Stimulated activated CD8-positive, alpha-beta memory T cell treated with anti-CD3 and anti-CD28 coated beads, Interleukin-4, amount 100 ng/mL, for 1 hour (primary cell): ENCODE measurements at places on chromosomes 12 and 14.

DNA sequence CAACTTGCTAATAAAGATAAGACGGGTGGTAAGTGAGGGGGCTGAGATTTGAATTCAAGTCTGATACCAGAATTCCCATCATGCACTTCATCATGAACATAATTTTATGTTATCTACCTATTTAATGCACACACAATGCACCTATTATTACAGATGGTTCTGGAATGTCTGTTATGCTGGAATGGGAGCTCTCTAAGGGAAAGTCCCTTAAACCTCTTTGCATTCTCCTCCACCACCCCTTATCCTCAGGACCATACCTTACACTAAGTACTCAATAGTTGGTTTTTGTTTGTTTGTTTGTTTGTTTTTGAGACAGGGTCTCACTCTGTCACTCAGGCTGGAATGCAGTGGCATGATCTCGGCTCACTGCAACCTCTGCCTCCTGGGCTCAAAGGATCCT lies 7.0 kb upstream of the MSI1 start:
- no peak for DNase-seq

DNA sequence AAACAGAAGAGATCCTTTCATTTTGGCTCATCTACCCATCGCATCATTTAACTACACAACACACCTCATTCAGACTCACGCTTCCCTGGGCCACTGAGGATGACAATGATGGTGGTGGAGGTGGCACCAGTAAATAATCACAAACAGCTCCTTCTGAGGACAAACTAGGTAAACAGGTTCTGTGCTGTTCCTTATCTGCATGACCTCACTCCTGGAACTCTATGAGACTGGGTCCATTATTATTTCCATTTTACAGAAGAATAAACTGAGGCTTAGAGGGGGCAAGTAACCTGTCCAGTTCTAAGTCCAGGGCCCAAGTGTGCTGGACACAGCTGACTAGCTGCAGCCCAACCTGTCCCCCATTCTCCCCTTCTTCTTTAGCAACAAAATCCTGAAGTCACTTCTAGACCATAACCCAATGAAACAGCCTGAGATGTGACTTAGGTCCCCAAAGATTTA lies 50.4 kb downstream of the ITPK1 start:
- DNase-seq: no peak

DNA sequence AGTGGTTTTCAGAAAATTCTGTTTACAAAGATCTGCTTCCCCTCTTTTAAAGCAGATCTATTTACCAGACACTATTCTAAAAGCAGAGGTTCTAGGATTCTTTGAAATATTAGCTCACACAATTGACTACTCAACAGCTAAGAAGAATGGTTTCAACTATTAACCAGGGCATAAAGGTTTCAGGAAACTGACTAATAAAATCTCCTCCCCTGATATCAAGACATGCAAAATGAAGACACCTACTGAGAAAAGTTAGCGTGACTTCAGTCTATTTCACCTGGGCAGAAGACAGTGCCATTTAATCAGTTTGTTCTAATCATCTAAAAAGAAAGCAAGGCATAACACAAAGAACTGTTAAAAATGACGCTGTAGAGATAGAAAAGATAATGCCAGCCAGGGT lies 22.2 kb downstream of the DAD1 start:
- DNase-seq: no peak

GRCh38 chr14:96082420-96083300 lies 43.5 kb downstream of the C14orf132 start:
- DNase-seq: no peak

- DNase-seq: no peak
These were observed 249.2 kb upstream of the AMIGO2 start for GRCh38 chr12:47328831-47329545.

DNA sequence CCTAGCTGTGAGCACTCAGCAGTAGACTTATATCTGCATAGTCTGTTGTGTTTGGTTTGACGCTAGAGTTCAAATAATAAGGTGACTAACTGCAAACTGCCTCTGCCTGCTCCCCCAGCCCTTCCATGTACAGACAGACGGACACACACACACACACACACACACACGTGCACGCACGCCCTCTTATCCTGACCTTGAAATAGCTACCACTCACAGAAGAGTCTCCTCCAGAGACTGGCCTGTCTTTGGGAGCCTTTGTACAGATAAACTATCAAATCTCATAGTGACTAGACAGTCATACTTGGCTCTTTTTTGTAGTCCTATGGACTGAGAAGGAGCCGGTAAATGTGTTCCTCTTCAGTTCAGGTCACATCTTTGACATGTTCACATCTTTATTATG lies 158.4 kb downstream of the FBXL14 start:
- DNase-seq: no peak

DNA sequence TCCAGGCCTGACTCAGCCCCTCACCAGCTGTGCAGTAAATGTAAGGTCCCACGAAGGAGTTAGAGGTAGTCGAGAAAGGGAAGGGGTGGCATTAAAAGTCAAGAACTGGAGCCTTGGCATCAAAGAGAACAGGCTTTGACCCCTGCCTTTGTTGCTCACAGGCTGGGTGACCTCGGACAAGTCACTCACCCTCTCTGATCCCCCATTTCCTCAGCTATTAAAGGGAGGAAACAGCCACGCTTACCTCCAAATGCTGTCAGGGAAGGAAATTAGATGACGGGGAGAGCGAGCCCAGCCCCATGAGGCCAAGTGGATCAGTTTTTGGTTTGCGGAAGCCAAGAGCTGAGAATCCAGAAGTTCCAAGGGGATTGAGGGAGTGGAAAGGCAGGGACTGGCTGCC lies 104.9 kb upstream of the MYL2 start:
- no peak for DNase-seq

DNA sequence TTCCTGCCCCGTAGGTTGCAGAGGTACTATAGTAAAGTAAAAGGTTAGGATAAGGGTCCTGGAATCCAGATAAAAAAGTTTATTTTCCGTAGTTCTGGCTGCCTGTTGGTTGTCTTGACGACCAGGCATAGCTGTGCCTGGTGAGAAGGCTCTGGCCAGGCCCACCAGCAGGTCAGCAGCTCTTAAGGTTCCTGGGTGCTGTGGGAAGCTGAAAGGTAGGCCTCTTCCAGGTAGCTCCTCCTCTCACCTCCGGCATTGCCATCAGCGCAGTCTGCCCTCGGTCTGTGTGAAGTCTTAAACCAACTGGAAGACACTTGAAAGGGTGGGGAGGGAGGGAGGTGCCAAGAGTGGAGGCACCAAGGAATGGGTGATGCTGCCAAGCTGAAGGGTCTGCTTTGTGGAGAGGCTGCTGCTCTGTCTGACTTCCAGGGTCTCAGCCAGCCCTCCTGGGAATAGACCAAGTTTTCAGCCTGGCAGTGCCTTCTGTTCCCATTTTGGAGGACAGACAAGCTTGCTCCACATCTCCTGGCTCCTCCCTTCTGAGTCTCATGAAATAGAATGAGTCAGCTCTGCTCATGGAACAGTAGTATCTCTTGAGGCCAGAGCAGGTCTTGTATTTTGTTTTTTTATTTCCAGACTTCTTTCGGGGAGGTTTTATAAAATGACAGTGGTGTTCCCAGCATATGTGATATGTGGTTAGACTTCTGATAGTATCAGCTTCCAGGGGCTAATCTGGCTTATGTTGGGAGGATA lies 5.2 kb upstream of the ACADS start:
- DNase-seq: no peak

DNA sequence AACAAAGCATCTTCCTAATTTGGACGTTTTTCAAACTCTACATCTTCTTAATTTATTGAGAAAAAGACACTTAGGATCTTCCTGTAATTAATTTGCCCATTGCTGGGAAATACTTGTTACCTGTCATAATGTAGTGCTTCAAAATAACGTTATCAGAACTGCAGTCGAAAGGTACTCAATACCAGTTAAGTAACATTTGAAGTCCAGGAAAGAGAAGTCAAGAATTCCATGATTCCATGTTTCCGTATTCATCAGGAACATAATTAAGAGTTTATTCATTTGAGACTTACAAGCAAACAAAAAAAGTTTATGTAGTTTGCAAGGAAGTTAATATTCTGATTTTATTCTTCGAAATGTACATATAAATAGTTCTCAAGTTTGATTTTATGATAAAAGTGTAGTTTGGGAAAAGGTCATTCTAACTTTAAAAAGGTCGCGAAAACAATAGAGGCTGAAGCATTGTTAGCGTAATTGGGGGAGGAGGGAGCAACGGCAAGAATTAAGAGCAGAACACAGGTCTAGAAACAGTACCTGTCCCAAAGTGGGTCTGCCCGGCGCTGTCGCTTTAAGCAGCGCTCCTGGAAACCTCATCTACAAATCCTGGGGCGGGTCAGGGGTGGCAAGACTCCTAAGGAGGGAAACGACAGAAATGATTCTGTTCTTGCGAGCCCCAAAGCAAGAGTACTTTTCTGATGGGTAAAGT lies 1.2 kb upstream of the KCNMB4 start:
- DNase-seq: no peak

DNA sequence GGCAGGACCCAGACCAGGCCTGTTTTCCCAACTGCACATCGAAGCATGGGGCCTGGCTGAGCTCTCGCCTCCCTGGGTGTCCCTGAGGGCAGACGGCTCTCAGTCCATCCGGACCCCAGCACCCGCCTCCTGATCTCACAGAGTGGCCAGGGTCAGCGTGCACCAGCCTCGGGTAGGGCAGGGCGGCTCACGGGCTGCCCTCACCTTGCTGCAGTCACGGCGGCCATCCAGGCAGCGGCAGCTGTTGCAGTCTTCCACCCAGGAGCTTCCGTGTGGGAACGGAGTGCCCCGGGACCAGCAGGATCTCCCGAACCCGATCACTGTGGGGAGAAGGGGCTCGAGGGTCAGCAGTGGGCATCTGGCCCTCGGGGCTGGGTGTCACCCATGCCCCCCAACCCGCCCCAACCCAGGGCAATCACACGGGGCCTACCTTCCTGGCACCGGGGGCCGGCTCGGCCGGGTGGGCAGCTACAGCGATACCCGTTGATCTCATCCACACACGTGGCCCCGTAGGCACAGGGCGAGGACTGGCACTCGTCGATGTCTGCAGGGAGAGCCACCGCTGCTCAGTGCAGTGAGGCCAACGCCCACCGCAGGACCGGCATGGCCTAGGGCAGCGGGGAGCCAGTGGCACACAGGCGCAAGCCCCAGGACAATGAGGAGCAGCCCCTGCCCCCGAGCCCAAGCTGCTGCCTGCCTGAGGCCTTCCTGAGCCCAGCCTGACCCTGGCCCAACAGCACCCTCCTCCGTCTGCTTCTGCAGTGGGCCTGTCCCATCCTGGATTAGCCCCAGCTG lies 22.2 kb downstream of the JAG2 start:
- DNase-seq: no peak

DNA sequence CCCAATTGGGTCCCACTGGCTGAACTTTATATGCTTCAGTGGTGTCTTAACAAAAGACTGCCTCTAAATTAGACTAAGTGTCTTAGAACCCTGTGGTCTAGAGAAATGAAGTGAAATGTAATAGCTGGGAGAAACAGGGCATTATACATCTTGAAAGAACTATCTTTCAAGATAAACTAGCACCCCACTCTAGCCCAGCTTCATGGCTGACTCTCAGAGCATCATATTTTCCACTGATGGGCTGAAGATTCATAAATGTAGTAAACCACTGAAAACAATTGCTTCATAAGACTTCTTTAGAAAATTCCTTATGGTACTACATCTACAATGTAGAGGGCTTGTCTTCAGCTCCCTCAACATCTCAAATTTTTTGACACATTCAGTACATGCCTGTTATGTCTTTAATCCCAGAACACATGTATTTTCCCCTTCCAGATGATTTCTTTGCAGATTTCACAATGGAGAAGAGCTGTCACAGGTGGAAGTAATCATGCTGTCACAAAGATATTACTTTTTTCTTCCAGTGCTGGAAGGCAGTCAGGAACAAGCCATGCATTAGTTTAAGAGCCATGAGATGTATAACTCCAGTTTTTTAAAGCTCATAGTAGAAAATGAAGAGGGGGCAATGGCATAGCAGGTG lies 48.5 kb downstream of the IFNG-AS1 start:
- DNase-seq: no peak

DNA sequence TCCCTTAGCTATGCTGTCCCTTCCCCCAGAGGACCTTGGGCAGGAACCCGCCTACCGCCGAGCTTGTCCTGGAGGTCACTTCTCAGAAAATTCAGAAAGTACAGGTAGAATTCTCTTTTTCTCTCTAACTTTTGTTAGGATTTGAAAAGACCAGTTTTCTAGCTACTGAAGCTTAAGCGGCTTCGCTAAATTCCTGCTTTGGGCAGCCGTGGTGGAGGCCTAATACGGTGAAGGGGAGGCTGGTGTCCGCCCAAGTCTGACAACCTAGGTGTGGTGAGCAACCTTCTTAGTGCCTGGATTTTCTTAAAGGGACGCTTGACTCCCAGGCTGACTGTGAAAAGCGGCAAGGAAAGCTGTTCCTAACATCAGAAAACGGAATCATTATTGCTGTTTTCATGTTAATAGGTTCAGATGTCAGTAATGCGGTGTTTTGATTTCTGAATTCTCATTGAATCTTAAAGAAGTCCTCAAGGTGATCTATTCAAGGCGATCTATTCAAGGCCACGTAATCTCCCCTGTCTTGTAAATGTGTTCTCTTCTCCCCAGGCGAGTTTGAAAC lies 835 bp downstream of the FGD4 start:
- DNase-seq: no peak

DNA sequence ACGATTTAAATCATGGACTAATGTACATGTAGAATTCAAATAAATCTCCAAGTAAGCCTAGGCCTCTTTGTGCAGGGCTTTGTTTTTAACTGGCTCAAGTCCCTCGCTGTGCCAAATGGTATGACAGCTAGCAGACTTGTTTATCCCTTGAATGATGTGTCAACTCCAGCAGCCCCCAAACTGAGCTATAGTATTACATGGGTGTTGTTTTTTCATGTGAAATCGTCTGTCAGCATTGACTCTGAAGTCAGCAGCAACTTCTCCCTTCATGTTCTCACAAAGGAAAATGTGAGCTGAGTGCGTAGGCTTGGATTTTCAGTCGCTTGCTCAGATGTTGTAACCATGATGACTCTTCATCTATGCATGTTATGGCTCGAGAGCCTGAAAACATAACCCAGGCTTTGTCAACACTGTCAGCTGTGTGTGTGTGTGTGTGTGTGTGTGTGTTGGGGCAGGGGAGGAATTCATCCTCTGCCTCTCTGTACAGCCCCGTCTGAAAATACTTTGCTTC lies 73.3 kb downstream of the PTHLH start:
- DNase-seq: no peak

DNA sequence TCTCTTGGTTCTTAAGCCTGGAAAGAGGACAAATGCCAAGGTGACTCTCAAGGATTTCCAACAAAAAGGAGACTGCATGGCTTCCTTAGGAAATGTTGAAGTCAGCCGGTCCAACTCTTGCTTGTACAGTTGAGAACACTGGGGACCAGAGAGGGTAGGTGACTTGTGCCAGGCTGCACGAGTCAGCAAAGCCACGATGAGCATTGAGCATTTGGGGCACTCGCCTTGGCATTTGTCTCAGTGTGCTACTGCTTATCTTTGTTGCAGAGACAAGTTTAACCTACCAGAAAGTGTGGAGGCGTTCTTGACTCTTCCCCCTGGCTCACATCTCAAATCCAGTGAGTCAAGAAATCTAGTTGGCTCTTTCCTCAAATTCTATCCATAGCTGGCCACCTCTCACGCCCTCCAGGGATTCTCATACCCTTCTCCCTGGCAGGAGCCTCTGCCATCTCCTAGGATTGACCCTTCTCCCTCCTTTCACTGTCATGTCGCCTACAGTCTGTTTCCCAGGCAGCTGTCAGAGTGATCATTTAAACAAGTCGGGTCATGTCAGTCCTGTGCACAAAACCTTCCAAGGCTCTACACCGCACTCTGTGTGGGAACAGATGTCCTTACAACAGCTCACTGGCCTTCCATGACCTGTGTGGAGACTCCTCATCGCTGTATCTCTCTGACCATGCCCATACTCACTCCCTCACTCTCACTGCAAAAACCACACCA lies 17.2 kb upstream of the KRT83 start:
- DNase-seq: no peak

- DNase-seq: no peak
These were observed 2.5 kb downstream of the CAPRIN2 start for GRCh38 chr12:30752255-30752654.
